Thoracic aorta (tissue), 2 donors: ENCODE measurements at places on chromosomes 2 and 18. TPM values are rescaled to one million over a fixed set of nuclear protein-coding genes. Genes with fewer than 3 reads are reported as not detected.
A peak's percentile ranks its signal among the peaks of the same experiment; 100 is the strongest.

The HTRA2 gene
- total RNA-seq: 34.9 TPM

The GCKR gene
- 5.7 TPM for total RNA-seq

The PLA2R1 gene
- total RNA-seq: 28.7 TPM

The TTN gene
- 7.0 TPM for total RNA-seq

The MBD5 gene
- total RNA-seq: 50.3 TPM

- H3K4me1 ChIP-seq: peaks cover 18% of the 10 kb centered on the region
- no peaks in the 10 kb centered on the region for H3K27me3 ChIP-seq
- no peak overlapping the region for H3K27ac ChIP-seq
- DNase-seq: no peak
Observed at GRCh38 chr2:1748176-1748740, 3.9 kb upstream of the PXDN start.

DNA sequence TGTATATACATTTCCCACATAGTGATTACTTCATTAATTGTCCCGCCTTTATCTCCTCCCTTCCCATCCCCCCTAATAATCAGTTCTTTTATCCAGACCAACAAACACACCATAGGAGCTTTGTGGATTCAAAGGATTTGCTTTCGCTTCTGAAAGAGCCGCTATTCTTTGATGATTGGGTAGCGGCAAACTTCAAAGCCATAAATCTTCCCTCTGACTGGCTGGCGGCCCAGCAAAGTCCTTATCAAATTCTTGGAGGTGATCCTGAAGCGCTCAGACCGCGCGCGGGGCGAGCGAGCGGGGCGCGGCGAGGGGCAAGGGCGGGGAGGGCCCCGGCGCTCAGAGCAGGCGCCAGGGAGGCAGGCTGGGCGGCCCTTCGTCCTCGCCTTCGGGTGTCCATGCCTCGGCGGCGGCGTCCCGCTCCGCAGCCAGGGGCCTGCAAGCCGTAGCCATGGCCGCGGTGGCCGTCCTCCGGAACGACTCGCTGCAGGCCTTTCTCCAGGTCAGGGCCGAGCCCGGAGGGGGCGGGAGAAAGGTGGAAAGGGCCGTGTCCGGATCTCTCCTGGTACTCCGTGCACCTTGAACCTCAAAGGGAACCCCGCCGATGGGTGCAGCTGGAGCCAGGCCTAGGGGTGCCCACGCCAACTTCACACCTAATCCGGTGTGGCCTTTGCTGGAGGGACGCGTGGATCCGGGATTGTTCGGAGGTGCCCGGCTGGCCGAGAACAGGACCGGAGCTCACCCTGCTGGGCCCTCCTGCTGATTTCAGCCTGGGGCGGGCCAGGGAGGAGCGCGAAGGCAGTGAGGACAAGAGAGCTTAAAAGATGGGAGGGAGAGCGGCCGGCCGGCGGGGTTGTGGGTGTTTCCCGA lies at the start of gene SP5:
Gene SP5, plus strand, starts transcription at position 276 of the 870 bp plus-strand sequence. Its CDS starts 176 bp downstream, at position 452.
- H3K27ac ChIP-seq: no peak within 1 kb of the TSS
- peaks cover 40% of the 10 kb centered on the region for H3K4me1 ChIP-seq
- no peaks in the 10 kb centered on the region for H3K36me3 ChIP-seq
- no peak for DNase-seq
- H3K27me3 ChIP-seq: no peaks in the 10 kb centered on the region
- H3K4me3 ChIP-seq: peak within 1 kb of the TSS; percentile 70

GRCh38 chr18:76451396-76452331 lies 43.4 kb downstream of the ZNF516 start:
- no peaks in the 10 kb centered on the region for H3K36me3 ChIP-seq
- H3K27ac ChIP-seq: peak overlapping the region; percentile 62
- no peak for DNase-seq
- H3K4me1 ChIP-seq: peaks cover 13% of the 10 kb centered on the region
- peak overlapping the region; percentile 83 for H3K4me3 ChIP-seq
- H3K27me3 ChIP-seq: no peaks in the 10 kb centered on the region

GRCh38 chr2:151630372-151630771 lies 103.9 kb downstream of the NEB start:
- no peak overlapping the region for H3K4me3 ChIP-seq
- no peak overlapping the region for H3K27ac ChIP-seq
- no peaks in the 10 kb centered on the region for H3K27me3 ChIP-seq
- no peak for DNase-seq
- H3K36me3 ChIP-seq: no peaks in the 10 kb centered on the region
- H3K4me1 ChIP-seq: no peaks in the 10 kb centered on the region

- no peaks in the 10 kb centered on the region for H3K36me3 ChIP-seq
- H3K4me1 ChIP-seq: peaks cover 9% of the 10 kb centered on the region
- DNase-seq: no peak
- no peak overlapping the region for H3K4me3 ChIP-seq
- no peaks in the 10 kb centered on the region for H3K27me3 ChIP-seq
Observed at GRCh38 chr2:24579053-24579803, 88.2 kb downstream of the NCOA1 start.

- H3K36me3 ChIP-seq: no peaks in the 10 kb centered on the region
- H3K4me3 ChIP-seq: no peak overlapping the region
- H3K27me3 ChIP-seq: no peaks in the 10 kb centered on the region
- no peak for DNase-seq
- no peak overlapping the region for H3K27ac ChIP-seq
- no peaks in the 10 kb centered on the region for H3K4me1 ChIP-seq
Observed at GRCh38 chr2:73314441-73314840, 21.1 kb upstream of the EGR4 start.

DNA sequence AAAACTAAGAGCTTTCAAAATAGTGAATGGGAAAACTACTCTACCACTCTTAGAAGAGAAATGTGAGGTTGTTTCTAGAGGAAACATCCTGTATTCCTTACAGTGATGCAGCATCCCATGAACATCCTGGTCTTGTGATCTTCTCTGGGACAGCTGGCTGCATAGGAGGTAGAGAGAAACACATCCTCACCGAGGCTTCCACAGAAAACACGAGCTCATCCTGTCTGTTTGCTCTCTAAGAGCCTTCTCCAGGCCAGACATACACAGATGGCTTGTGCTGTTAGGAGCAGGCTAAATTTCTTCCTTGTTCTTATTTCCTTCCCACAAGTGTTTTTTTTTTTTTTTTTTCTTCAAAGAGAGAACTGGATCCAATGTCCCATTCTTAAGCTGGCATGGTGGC lies 14.7 kb upstream of the FZD7 start:
- H3K4me1 ChIP-seq: no peaks in the 10 kb centered on the region
- no peaks in the 10 kb centered on the region for H3K27me3 ChIP-seq
- no peaks in the 10 kb centered on the region for H3K36me3 ChIP-seq

DNA sequence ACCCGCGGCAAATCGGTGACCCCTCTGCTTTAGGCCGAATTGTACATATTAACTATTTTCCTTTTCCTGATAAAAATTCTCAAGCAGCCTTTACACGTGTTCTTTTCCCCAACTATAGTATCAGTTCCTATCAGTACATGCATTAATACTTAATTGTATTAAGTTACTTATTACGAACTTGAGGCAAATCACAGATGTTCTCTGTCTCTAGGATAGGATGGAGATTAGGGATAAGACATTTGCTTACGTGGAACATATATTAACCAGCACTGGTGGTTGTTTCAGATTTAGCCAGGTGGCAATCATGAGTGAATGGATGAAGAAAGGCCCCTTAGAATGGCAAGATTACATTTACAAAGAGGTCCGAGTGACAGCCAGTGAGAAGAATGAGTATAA lies 675 bp downstream of the GEMIN6 start:
- H3K27me3 ChIP-seq: no peaks in the 10 kb centered on the region
- no peak for DNase-seq
- H3K4me1 ChIP-seq: peaks cover 9% of the 10 kb centered on the region
- peak overlapping the region; percentile 82 for H3K4me3 ChIP-seq
- H3K27ac ChIP-seq: no peak overlapping the region
- peaks cover 7% of the 10 kb centered on the region for H3K36me3 ChIP-seq

- no peaks in the 10 kb centered on the region for H3K27me3 ChIP-seq
- H3K4me1 ChIP-seq: no peaks in the 10 kb centered on the region
- H3K4me3 ChIP-seq: no peak overlapping the region
- no peaks in the 10 kb centered on the region for H3K36me3 ChIP-seq
- no peak for DNase-seq
- H3K27ac ChIP-seq: no peak overlapping the region
Observed at GRCh38 chr18:54127759-54128378, 96.6 kb downstream of the MBD2 start.

DNA sequence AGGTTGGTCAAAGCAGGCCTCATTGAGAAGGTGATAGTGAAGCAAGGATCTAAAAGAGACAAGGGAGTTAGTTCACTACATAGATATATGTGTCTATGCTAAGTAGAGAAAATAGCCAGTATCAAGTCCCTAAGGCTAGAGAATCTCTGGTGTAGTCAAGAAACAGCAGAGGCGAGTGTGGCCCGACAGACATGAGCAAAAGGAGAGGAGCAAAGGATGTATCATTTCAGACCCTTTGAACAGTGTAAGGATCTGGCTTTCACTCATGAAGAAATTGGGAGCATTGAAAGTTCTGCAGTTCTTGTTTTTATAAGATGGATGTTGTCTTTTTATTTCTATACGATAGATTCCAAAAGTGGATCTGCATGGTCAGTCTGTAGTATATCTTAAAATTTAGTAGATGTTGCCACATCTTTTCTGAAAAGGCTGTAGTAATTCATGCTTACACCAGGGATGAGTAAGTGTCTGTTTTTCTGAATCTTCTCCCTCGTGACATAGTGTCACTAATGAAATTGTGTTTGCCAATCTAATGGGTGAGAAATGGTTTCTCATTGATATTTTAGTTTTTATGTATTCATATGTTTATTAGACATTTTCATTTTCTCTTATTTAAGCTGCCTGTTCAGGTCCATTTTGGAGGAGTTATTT lies 18.8 kb downstream of the SP100 start:
- peaks cover 8% of the 10 kb centered on the region for H3K4me1 ChIP-seq
- no peaks in the 10 kb centered on the region for H3K27me3 ChIP-seq
- no peak overlapping the region for H3K27ac ChIP-seq
- no peak for DNase-seq

DNA sequence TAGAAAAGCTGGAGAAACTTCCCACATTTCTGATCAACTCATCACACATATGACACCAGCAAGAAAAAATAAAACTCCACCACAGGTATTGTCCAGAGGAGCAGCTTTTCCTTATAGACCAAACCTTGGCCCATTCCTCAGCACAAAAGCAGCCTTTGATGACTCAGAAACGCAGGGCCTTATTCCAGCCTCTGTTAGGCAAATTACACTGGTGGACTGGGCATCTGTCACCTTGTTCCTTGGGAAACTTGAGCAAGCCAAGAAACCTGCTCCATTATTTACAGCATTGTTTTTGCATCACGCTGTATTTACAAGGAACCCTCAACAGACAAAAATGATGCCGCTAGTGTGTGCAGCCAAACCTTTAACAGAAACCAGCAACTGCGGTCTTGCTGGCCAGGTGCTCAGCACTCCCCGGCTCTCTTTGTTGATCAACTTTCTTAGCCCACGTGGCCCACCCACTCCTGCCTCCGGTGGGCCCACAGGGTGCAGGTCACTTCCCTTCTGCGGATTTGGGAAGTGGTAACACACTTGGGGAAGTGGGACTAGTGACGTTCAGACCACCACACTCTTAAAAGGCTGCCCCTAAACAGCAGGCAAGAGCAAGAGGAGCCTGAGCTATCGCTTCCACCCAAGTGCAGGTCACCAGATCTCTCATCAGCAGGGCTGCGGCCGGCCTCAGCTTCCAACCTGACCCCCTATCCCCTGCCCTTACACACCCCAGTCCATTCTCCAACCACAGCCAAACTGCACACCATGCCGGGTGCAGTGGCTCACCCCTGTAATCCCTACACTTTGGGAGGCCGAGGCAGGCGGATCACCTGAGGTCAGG lies 1.5 kb downstream of the AP1S3 start:
- no peak overlapping the region for H3K27ac ChIP-seq
- no peaks in the 10 kb centered on the region for H3K27me3 ChIP-seq
- no peak for DNase-seq
- peak overlapping the region; percentile 94 for H3K4me3 ChIP-seq
